ENCODE measurements at places on chromosomes 1 and 21.

DNA sequence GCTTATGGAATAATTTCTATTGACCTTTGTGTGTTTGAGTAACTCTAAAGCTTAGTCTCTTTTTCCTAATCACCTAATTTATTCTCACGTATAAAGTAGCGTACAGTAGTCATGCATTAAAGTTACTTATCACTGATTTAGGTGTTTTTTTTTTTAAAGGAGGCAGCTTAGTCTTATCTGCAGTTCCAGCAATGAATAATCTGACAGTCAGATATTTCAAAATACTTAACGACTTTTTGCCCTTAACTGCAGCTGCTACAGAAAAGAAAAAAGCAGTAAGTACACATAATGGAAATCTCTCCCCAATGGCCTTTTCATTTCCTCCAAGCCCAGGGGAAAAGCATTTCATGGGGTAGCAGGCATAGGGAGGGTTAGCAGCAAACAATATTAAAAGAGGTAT, 54.6 kb downstream of the SLC35F3 start:
- H3K27me3 ChIP-seq = peaks cover 17% of the 10 kb centered on the region
- no peak overlapping the region for H3K27ac ChIP-seq
- H3K4me3 ChIP-seq = no peak overlapping the region
- H3K4me1 ChIP-seq = no peaks in the 10 kb centered on the region

DNA sequence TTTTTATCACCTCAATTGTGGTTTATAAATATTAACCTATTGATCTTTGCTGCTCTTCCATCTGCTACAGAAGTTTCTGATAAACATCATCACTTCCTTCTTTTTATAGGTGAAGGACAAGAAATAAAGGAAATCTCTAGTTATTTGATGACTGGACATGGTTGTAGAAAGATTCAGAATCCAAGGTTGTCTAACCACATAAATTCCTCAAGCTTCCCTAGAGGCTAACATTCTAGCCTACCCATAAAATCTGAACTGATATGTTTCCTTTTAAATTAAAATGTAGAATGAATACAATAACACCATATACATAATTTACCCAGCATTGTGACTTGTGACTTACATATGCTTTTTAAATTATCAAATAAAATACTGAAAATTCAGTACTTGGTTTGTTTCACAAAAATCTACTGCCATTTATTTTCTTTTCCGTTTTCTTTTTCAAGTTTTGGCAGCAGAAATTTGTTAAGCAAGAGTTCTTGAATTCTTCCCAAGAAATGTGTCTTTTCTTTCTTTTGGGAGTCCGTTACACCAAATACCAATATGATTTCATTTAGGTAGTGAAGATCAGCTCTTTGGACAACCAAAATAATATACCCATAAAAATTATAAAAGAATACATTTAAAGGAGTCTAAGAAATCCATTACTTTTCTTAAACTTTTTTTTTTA, 513.2 kb upstream of the ADGRL2 start:
- H3K36me3 ChIP-seq = no peaks in the 10 kb centered on the region
- no peak for DNase-seq
- no peak overlapping the region for H3K4me3 ChIP-seq
- H3K27ac ChIP-seq = no peak overlapping the region

GRCh38 chr1:25990251-25990650, 7.6 kb downstream of the PAFAH2 start:
- H3K27ac ChIP-seq = no peak overlapping the region
- H3K36me3 ChIP-seq = peaks cover 19% of the 10 kb centered on the region
- no peaks in the 10 kb centered on the region for H3K27me3 ChIP-seq
- DNase-seq = no peak
- H3K4me1 ChIP-seq = peaks cover 38% of the 10 kb centered on the region
- no peak overlapping the region for H3K4me3 ChIP-seq

- DNase-seq = no peak
- H3K4me3 ChIP-seq = no peak overlapping the region
- H3K27me3 ChIP-seq = peaks cover 6% of the 10 kb centered on the region
- H3K27ac ChIP-seq = no peak overlapping the region
- no peaks in the 10 kb centered on the region for H3K36me3 ChIP-seq
Observed at GRCh38 chr1:14440731-14441130, 157.8 kb upstream of the KAZN start.

- H3K36me3 ChIP-seq = peaks cover 15% of the 10 kb centered on the region
- peaks cover 4% of the 10 kb centered on the region for H3K27me3 ChIP-seq
- peak; percentile 76 for DNase-seq
- peaks cover 80% of the 10 kb centered on the region for H3K4me1 ChIP-seq
Observed at GRCh38 chr1:42957880-42958487, 684 bp downstream of the SLC2A1 start.

GRCh38 chr1:173451981-173452380, 25.2 kb upstream of the PRDX6 start:
- H3K36me3 ChIP-seq = peaks cover 31% of the 10 kb centered on the region
- no peaks in the 10 kb centered on the region for H3K4me1 ChIP-seq
- no peaks in the 10 kb centered on the region for H3K27me3 ChIP-seq
- no peak for DNase-seq
- H3K4me3 ChIP-seq = no peak overlapping the region
- no peak overlapping the region for H3K27ac ChIP-seq

DNA sequence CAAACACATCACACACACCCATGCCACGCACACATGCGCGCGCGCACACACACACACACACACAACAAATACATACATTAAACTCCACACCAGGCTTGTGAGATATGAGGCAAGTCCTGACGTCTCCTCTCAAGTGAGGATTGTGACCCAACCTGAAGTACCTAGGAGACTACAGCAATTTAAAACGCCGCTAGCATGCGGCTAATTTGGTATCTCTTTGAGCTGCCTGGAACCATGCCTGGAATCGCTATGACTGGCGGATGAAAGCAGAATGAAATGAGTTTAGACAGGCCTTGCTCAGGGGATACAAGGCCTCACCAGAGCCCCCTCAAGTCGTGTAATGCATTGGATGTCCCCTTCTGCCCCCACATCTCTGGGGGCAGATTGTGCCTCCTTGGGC, 1.6 kb upstream of the RAB7B start:
- no peaks in the 10 kb centered on the region for H3K27me3 ChIP-seq
- H3K4me3 ChIP-seq = no peak overlapping the region
- H3K36me3 ChIP-seq = no peaks in the 10 kb centered on the region
- H3K27ac ChIP-seq = no peak overlapping the region
- DNase-seq = no peak
- peaks cover 40% of the 10 kb centered on the region for H3K4me1 ChIP-seq

DNA sequence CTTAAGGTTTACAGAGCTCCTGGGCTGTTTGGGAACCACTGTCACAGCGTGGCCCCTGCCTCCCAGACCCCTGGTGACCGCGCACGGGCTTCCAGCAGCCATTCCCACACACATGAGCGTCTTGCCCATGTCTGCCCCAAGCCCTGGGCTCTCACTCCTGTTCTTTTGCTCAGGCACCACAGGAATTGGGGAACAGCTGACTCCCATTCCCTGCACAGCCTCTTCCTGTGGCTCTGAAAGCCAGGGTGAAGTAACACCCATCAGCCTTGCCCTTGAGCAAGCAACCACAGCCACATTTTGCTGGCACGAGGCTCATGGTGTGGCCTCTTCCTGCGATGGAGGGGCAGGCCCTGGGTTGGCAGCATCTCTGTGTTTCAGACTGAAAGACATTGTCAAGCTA, 14.3 kb upstream of the GPR157 start:
- no peak overlapping the region for H3K4me3 ChIP-seq
- H3K4me1 ChIP-seq = peaks cover 10% of the 10 kb centered on the region
- no peak overlapping the region for H3K27ac ChIP-seq
- no peak for DNase-seq
- no peaks in the 10 kb centered on the region for H3K36me3 ChIP-seq

- H3K4me3 ChIP-seq = no peak overlapping the region
- peaks cover 6% of the 10 kb centered on the region for H3K27me3 ChIP-seq
- no peak for DNase-seq
- no peaks in the 10 kb centered on the region for H3K36me3 ChIP-seq
- no peaks in the 10 kb centered on the region for H3K4me1 ChIP-seq
Observed at GRCh38 chr1:242133796-242134195, 134.9 kb upstream of the MAP1LC3C start.

DNA sequence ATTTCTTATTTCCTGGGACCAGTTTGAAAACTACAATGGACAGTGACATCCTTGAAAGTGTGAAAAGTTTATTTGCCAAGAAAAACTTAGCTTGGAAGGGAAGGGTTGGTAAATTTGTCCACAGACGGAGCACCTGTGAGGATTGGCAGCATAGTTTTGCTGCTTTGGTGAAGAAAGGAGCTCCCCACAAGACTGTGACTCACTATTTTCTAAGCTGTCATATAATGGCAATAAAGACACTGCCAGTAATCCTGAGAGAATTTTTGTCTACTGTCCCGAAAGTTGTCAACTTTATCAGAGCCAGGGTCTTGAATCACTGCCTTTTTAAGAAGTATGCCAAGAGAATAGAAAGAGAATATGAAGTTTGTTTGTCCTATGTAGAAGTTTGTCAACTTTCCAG, 230.8 kb downstream of the NEGR1 start:
- H3K36me3 ChIP-seq = no peaks in the 10 kb centered on the region
- H3K27me3 ChIP-seq = no peaks in the 10 kb centered on the region
- H3K4me1 ChIP-seq = no peaks in the 10 kb centered on the region
- no peak overlapping the region for H3K27ac ChIP-seq
- DNase-seq = no peak
- H3K4me3 ChIP-seq = no peak overlapping the region

DNA sequence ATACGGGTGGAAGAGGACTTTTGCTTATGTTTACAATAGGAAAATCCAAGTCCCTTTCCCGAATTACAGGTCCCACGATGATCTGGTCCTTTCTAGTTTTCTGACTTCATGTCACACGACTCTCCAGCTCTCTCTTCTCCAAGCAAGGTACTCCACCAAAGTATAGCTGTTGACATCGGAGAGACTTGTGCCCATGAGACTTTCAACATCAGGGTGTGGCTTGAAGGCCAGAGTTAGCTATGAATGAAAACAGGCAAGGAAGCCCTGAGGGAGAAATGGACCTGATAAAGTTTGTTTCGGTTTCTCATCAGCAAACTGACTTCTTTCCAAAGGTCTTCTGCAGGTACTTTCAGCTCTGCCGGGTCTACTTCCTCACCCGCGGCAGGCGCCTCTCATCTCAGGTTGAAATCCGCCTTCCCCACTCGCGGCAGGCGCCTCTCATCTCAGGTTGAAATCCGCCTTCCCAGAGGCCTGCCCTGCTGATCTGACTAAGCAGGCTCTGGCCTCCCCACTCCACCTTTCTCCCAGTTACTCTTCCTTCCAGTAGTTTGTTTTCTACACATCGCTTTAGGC, 2.1 kb upstream of the PER3 start:
- H3K4me1 ChIP-seq = no peaks in the 10 kb centered on the region
- H3K27ac ChIP-seq = no peak overlapping the region
- H3K4me3 ChIP-seq = peak overlapping the region; percentile 78
- H3K27me3 ChIP-seq = no peaks in the 10 kb centered on the region

- H3K27ac ChIP-seq = no peak overlapping the region
- H3K4me3 ChIP-seq = no peak overlapping the region
- DNase-seq = no peak
- no peaks in the 10 kb centered on the region for H3K36me3 ChIP-seq
- peaks cover 5% of the 10 kb centered on the region for H3K27me3 ChIP-seq
Observed at GRCh38 chr1:203380420-203381150, 29.7 kb upstream of the FMOD start.

- peaks cover 68% of the 10 kb centered on the region for H3K4me1 ChIP-seq
- no peaks in the 10 kb centered on the region for H3K36me3 ChIP-seq
- no peak for DNase-seq
- no peaks in the 10 kb centered on the region for H3K27me3 ChIP-seq
Observed at GRCh38 chr1:167463875-167464575, 54.3 kb downstream of the CD247 start.

DNA sequence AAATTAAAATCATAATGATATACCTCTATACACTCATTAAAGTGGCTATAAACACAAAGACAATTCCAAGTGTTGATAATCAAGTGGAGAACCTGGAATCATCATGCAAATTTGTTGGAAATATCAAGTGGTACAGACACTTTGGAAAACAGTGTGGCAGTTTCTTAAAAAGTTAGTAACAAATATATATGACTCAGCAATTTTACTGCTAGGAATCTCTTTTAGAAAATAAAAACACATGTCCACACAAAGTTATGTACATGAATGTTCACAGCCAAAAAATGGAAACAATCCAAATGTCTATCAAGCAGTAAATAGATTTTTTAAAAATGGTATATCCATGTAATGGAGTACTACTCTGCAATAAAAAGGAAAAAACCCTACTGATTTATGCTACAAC, 375.6 kb downstream of the HLX start:
- H3K36me3 ChIP-seq = peaks cover 21% of the 10 kb centered on the region
- no peak for DNase-seq
- no peak overlapping the region for H3K27ac ChIP-seq
- H3K27me3 ChIP-seq = peaks cover 5% of the 10 kb centered on the region
- H3K4me3 ChIP-seq = no peak overlapping the region
- peaks cover 4% of the 10 kb centered on the region for H3K4me1 ChIP-seq

- H3K27ac ChIP-seq = no peak overlapping the region
- peaks cover 40% of the 10 kb centered on the region for H3K4me1 ChIP-seq
- no peak for DNase-seq
- no peak overlapping the region for H3K4me3 ChIP-seq
Observed at GRCh38 chr1:162065016-162065415, 4.5 kb upstream of the NOS1AP start.

Measured in nephron progenitor cell (in vitro differentiated cells).